Activated CD4-positive, CD25-positive, alpha-beta regulatory T cell treated with anti-CD3 and anti-CD28 coated beads, Interleukin-2, amount 50 U/mL, for 72 hours (primary cell): ENCODE measurements at places on chromosomes 5 and 9.

DNA sequence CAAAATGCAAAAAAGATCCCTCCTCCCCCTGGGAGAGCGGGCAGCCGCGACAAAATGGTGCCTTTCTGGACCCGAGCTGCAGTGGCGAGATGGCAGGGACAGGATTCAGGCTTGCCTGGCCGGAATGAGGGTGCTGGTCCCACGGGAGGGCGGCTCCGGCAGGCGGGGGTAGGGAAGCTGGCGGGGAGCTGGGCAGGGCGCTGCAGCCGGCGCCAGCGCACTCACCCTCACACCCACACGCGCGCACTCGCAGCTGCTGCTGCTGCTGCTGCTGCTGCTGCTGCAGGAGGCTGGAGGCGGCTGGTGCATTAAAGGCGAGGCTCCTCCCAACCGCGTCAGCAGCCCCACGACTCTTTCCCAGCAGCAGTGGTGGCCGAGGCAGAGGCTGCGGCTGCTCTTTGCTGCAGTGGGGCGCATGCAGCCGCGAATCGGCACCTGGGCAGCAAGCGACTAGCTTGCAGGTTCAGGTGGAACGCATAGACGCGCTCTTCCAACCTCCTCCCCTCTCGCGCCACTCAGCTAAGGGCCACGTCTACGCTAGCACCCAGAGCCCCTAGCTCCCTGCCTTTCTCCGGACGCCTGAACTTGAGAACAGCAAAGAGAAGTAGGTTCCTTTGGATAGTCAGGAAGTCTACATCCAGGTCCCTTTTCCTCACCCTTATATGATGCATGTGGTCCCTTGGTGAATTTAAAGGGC, at the start of gene PPP2R2B:
Gene PPP2R2B (minus strand): TSS at position 282 of the 697 bp plus-strand sequence.
- DNase-seq: peak; percentile 38

DNA sequence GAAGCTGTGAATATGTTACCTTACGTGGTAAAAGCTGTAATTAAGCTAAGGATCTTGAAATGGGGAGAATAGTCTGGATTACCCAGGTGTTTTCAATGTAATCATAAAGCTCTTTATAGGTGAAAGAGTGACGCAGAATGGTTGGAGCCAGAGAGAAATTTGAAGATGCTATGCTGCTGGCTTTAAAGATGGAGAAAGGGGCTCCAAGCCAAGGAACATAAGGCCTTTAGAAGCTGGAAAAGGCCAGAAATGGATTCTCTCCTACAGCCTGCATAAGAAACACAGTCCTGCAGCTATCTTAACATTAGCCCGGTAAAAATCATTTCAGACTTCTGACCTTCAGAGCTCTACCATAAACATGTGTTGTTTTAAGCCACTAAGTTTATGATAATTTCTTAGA, 243.3 kb upstream of the VLDLR start:
- DNase-seq: no peak

GRCh38 chr9:69757996-69758675, 1.7 kb downstream of the PTAR1 start:
- no peak for DNase-seq

DNA sequence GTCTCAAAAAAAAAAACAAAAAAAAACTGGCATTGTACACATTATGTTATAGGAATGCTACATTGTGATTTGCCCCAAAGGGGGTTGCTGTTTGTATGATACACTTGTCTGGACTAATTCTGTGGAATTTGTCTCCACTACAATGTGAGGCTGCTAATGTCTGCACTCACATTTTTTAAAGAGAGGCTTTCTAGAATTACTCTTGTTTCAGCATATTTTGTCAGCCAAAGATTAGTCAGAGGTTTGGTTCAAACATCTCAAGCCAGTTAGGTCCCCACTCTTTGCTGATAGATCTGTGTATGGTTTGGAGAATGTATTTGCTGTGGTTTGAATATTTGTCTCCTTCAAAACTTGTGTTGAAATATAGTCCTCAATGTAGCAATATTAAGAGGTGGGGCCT, 59.3 kb upstream of the ZNF169 start:
- DNase-seq: no peak

- DNase-seq: no peak
These were observed 943.1 kb downstream of the NR2F1-AS1 start for GRCh38 chr5:92637960-92638359.

DNA sequence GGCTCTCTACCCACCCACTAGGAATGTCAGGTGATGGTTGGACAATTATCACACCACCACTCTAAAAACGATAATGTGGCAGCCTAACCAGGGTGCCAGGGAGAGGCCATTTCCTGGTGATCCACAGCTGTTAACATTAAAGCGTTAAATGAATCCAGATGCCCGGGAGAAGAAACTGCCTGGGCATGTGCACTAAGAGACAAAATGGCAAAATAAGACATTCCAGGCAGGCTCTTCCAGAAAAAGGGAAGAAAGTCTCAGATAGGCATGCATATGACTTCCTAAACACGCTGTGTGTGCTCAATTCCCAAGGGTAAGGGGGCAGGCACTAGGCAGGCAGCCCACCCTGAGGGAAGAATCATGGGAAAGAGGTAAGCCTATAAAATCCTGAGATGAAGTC, 4.6 kb upstream of the TXN start:
- DNase-seq: no peak

DNA sequence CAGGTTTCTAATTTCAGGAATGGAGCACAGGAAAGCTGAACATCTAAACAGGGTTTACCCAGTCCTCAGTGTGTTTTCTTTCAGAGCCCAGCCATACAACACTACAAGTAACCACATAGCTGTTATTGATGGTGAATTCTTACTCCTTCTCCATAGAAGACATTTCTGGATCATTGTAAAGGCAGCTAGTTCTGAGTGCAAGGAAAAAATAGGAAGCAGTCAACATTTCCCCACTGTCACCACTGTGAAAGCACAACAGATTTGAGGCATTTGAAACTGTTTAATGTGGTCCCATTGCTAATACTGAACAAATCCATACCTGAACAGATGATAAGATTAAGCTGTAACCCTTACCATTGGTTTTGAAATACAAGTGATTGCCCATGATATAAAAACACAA, 145.0 kb upstream of the PCA3 start:
- DNase-seq: no peak

- no peak for DNase-seq
These were observed 127.2 kb upstream of the CXCL14 start for GRCh38 chr5:135705941-135706466.

DNA sequence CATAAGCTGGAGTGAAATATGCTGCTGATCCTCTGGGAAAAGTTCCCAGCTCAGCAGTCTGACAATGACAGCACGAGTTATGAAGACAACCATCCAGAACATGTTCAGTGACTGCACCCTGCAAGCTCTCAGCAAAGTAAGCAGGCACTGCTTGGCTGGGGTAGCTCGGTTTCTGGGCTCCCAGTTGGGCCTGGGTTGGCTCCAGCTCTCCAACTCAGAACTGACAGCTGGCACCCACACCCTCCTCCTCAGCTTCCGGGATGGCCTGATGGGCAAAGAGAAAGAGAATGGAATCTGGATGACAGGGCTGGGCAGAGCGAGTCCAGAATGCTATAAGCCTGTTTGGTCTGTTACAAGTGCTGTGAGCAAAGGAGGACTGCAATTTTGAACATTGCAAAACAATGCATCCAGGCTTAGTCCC, 185.0 kb downstream of the CSNK1G3 start:
- no peak for DNase-seq

GRCh38 chr5:98602534-98603112, 170.8 kb upstream of the RGMB start:
- no peak for DNase-seq
